ENCODE measurements at places on chromosomes 2 and 18.

DNA sequence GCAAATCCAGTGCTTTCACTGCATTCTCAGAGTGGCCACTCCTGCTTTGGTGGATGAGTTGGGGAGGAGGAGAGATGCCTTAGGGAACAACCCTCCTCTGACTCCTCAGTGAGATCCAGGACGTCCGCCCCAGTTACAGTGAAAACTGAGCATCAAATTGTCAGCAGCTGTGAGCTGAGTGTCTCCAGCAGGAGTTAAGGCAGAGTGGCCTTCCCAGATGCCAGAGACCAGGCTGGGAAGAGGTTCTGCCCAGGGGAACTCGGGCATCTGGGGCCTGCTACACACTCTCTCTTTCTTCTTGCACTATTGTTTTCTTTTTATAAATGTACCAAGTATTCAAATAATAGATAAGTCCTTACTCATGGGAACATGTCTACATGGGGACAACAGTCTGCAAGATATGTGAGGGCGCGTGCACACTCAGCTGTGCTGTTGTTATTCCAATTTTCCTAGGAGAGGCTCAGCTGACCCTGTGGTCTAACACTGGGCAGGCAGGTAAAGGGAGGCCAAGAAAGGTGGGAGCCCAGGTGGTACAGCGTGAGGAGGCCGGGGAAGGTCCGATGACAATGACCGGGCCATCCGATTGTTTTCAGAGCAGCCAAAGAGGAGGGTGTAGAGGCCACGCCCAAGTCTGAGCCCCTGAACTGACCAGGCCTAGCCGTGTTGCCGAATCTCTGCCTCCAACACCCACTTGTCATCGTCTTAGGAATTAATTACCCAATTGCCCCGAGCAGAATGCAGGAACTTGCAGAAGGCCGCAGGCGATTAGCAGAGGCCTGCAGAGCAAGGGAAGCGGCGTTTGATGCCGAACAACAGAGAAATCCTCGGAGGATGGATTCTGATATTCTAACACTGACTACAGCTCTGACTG, 166.9 kb downstream of the ANAPC1 start:
- DNase-seq = peak; percentile 14

DNA sequence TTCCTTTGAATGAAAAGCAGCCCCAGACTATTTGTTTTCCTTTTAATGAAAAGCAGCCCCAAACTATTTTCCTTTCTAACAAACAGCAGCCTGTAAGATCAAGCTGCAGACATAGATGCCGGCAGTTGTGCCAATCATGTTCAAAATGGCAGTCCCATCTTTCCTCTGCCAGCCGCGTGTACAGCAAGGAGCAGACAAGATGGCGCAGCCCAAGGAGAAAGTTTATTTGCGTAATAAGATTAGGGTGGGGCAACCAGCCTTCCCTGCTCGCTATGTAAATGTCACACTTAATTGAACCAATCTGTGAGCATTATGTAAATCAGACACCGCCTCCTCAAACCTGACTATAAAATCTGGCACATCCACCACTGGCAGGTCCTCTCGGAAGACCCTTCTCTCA, 226.0 kb downstream of the TGIF1 start:
- DNase-seq = no peak

- no peak for DNase-seq
These were observed 2194.3 kb upstream of the CELF4 start for GRCh38 chr18:39759926-39760325.

GRCh38 chr2:159128191-159128590, 158.3 kb downstream of the WDSUB1 start:
- DNase-seq = peak; percentile 41

- no peak for DNase-seq
These were observed 250.8 kb upstream of the CTAGE1 start for GRCh38 chr18:22668496-22668895.

- peak; percentile 52 for DNase-seq
These were observed 170.9 kb upstream of the GATA6 start for GRCh38 chr18:21998486-21998885.

- peak; percentile 14 for DNase-seq
These were observed 112.4 kb downstream of the CYRIA start for GRCh38 chr2:16553226-16553625.

- no peak for DNase-seq
These were observed 32.2 kb downstream of the MAPRE2 start for GRCh38 chr18:35073186-35074105.

GRCh38 chr2:106561356-106561755, 74.2 kb downstream of the CD8B2 start:
- no peak for DNase-seq

All from ELF-1 (cell line).